ENCODE measurements at places on chromosomes 7 and 10. TPM values are rescaled to one million over a fixed set of nuclear protein-coding genes. Genes with fewer than 3 reads are reported as not detected.

The SLC16A9 gene
- 0.26 TPM for total RNA-seq

- H3K36me3 ChIP-seq = no peaks in the 10 kb centered on the region
- H3K27me3 ChIP-seq = no peaks in the 10 kb centered on the region
- H3K4me1 ChIP-seq = peaks cover 18% of the 10 kb centered on the region
- DNase-seq = peak; percentile 69
- H3K27ac ChIP-seq = no peak overlapping the region
These were observed 155.7 kb downstream of the LCOR start for GRCh38 chr10:96987842-96988175.

DNA sequence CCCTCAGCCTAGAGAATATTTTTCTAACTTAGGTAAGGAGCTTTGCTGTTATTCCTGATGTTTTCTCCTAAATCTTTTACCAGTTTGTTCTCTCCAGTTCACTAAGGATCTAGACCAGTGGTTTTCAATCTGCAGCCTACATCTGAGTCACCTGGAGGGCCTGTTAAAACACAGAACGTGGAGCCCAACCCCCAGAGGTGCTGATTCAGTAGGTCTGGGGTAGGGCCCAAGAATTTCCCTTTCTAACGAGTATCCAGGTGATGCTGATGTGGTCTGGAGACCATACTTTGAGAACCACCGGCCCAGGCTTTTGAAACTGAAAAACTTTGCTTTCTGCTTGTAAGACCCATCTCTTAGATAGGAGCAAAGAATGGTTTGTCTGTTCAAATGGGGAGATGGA lies 51.2 kb upstream of the KMT2E start:
- H3K4me3 ChIP-seq = no peak overlapping the region
- no peaks in the 10 kb centered on the region for H3K27me3 ChIP-seq
- DNase-seq = peak; percentile 57
- H3K36me3 ChIP-seq = no peaks in the 10 kb centered on the region
- no peak overlapping the region for H3K27ac ChIP-seq

DNA sequence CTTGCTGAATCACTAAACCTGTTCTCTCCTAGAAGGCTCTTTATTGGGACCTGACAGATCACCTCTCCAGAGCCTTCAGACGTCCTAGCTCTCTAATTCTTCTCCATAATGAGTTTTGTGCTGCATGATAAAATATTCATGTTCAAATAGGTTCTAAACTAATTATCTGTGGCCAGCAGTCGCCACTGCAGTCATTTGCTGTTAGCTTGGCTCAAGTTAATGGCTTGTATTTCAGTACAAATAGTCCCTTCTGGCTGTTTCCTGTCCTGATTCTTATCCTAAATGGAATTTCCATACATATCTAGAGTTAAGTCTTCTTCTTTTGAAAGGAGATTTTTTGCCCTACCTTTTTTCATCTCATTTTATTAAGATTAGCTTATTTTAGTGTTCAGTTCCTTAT lies 303.2 kb downstream of the EXOC4 start:
- no peaks in the 10 kb centered on the region for H3K4me1 ChIP-seq
- H3K4me3 ChIP-seq = no peak overlapping the region
- H3K27ac ChIP-seq = no peak overlapping the region
- no peaks in the 10 kb centered on the region for H3K36me3 ChIP-seq
- no peaks in the 10 kb centered on the region for H3K27me3 ChIP-seq

GRCh38 chr7:143185551-143185950 lies 2.3 kb downstream of the TAS2R39 start:
- H3K4me1 ChIP-seq = no peaks in the 10 kb centered on the region
- no peaks in the 10 kb centered on the region for H3K27me3 ChIP-seq
- no peak overlapping the region for H3K4me3 ChIP-seq
